Fibroblast of skin of left biceps (primary cell): ENCODE measurements at places on chromosomes 6 and 20.

- DNase-seq, result peak; percentile 6
Measured at GRCh38 chr6:154766288-154766687, 33.1 kb downstream of the SCAF8 start.

DNA sequence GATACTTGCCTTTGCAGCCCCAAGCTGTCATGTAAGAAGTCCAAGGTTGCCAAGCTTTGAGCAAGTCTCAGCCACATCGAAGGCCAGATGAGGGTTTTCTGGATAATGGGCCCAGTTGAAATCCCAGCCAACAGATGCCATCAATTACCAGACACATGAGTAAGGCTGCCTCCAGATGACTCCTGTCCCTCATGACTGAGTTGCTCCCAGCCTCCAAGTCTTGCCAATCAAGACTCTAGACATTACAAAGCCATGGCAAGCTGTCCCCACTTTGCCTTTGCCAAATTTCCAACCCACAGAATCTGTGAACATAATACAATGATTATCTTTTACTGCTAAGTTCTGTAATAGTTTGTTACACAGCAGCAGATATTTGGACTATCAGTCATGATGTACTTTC lies 76.8 kb upstream of the ARMC2 start:
- DNase-seq, result no peak

DNA sequence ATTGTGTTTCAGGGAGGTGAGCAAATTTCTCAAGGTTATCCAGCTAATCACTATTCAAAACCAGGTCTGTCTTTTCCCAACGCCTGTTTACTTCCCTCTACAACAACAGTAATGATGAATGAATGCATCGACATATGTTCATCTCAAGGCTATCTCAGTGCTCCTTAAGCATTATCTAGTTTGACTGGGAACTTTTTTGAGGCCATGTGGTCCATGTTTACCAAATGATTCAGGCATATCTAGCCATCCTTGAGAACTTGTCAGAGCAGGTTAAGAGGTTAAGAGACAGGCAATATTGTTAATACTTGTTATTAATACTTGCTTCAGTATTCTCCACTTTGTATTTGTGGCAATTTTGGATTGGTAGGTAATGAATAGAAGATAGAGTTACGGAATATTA lies 1038.4 kb upstream of the FLRT3 start:
- no peak for DNase-seq

GRCh38 chr20:47969426-47969825 lies 184.1 kb upstream of the SULF2 start:
- DNase-seq, result no peak

- DNase-seq, result no peak
Measured at GRCh38 chr20:36070451-36070850, 84.1 kb upstream of the EPB41L1 start.
